ENCODE measurements at places on chromosomes 2 and 18.

DNA sequence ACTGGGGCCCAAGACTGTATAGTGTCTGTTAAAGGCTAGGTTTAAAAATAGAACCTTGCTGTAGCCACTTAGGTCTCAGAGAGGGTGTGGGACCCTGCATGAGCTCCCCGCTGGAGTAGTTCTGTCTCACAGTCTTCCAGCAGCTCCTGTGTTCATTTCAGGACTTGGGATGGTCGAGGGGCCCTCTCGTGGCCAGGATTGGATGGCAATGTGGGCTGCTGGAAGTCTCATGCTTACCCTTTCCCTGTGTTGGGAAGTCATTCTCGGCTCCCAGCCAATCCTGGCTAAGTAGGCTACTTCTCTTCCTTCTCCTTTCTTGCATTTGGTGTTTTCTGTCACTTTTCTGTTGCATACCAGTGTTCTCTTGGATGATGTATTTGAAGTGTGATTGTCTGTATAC, 284.0 kb upstream of the GCFC2 start:
- no peak for DNase-seq

- DNase-seq: no peak
These were observed 197.4 kb upstream of the SPHKAP start for GRCh38 chr2:228378696-228379425.

DNA sequence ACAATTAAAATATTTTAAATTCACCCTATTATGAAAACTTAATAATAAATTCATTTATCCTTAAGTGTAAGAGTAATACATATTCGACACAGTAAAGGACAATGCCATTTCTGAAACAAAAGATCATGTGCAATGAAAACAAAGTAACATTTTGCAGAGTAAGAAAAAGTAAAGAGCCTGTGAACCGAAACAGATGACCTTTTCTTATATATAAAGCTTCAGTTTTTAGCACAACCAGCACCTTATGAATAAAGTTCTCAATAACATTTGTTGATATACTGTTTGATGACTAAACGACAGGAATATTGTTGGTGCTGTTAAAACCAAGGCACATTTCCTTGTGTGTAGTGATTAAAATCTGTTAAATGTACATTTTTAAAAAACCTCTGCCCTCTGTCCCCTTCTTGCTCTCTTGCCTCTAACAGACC, 1.5 kb downstream of the PELI1 start:
- no peak for DNase-seq

DNA sequence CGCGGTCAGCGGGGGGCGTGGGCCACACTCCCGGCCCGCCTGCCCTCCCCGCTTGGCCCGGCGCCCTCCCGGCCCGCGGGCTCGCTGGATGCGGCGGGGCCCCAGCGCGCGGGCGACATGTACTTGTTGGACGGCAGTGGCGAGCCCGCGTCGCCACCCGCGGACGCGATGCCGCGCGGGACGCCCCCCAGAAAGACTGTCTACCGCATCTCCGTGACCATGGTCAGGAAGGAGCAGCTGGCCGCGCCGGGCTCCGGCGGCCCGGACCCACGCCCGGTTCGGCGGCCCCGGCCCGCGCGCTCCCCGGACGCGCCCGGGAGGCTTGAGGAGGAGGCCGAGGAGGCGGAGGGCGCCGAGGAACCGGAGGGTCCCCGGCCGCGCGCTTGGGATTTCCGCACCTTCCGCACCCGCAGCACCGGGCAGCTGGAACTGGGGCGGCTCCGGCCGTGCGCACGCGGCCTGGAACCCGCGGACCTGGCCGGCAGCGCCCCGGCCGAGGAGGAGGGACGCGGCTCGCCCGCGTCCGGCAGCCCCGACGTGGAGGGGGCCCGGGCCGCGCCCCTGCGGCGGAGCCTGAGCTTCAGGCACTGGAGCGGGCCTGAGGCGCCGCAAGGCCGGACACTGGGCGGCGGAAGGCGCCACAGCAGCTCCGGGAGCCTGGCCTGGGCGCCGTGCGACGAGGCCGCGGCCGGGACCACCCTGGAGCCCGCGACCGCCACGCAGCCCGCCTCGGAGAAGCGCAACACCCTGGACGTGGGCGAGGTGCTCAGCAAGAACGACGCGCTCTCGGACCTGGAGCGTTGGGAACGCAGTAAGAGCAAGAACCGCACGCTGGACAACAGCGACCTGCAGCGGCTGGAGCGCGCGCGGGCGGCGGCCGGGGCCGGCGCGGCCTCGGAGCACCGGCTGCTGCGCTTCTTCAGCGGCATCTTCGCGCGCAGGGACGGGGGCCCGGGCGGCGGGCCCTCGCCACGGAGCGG, 176.4 kb downstream of the AGAP1 start:
- no peak for DNase-seq

- DNase-seq: no peak
These were observed 260.0 kb downstream of the GULP1 start for GRCh38 chr2:188551671-188552070.
